Left colon (tissue), 2 donors: ENCODE measurements at places on chromosomes 5 and 9. TPM values are rescaled to one million over a fixed set of nuclear protein-coding genes. Genes with fewer than 3 reads are reported as not detected.

The BARHL1 gene
- not detected for total RNA-seq

The GHR gene
- total RNA-seq: 8.0 TPM

The POLR3G gene
- total RNA-seq: 1.4 TPM

The DPYSL3 gene
- total RNA-seq: 10.0 TPM

The INVS gene
- 10.7 TPM for total RNA-seq

The PCDH12 gene
- 0.95 TPM for total RNA-seq

The PCDHA9 gene
- total RNA-seq: 0.08 TPM

The TRIM14 gene
- 55.6 TPM for total RNA-seq

The ENTPD2 gene
- 26.3 TPM for total RNA-seq

- DNase-seq: no peak
These were observed 25.6 kb upstream of the CAST start for GRCh38 chr5:96636594-96636993.

DNA sequence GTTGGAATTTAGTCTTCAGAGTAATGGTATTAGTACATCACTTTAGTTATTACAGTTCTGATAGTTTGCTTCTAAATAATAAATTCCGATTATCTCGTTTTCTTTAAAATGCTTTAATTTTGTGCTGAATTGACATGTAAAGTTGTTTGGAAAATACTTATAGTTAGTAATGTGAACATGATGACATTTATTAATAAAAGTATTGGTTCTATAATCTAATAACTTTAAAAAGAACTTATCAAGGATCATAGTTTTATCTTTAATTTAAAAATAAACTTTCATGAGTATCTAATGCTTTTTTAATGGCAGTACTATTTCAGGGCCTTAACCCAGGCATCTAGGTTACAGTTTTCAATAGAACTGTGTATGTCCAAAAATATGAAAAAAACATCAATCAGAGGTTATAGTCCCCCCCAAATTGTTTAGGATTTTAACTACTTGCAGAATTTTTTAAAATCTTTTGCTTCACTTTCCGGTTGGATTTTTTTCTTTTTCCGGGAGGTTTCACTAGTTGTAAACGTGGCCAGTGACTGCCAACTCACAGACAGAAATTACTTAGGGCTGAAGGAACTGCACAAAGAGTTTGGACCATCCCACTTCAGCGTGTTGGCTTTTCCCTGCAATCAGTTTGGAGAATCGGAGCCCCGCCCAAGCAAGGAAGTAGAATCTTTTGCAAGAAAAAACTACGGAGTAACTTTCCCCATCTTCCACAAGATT, 680 bp downstream of the GPX8 start:
- peak; percentile 54 for DNase-seq

DNA sequence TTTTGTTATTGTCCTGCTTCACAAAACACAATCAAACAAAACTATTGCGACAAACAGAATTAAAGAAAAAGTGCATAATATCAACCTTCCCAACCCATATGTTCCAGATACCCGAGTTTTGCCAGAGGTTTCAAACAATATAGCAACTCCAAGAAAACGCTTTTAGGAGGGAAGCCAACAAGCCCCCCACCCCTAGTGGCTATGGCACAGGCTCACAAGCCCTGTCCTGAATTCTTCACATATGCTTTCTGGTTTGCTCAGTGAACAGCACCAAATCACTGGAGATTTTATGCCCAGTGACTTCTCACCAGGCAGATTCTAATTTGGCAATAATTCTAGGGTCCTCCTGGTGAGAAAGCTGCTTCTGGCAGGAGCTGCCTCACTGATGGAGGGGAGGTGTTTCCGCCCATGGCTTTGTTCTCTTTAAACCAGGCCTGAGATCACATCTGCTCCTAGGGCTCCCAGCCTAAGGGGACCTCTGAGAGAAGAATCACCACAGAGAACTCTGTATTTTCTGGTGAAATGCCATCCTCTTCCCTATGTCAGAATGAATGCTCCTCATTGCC, 1982.4 kb downstream of the EFNA5 start:
- no peak for DNase-seq

DNA sequence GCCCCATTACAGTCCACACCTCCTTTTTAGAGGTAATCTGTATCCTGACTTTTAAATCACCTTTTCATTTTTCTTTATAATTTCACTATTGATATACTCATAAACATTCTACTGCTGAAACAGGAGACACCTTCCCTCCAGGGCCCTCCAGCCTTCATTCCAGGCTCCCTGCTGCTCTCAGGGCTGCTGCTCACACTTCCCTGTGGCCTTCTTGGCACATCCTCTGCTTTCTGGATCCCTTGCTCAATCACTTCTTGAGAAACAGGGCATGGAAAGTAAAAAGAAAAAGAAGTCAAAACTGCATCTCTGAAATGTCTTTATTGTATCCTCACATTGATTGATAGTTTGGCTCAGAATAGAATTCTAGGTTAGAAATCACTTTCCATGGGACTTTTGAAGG, 19.3 kb upstream of the WNT8A start:
- no peak for DNase-seq

DNA sequence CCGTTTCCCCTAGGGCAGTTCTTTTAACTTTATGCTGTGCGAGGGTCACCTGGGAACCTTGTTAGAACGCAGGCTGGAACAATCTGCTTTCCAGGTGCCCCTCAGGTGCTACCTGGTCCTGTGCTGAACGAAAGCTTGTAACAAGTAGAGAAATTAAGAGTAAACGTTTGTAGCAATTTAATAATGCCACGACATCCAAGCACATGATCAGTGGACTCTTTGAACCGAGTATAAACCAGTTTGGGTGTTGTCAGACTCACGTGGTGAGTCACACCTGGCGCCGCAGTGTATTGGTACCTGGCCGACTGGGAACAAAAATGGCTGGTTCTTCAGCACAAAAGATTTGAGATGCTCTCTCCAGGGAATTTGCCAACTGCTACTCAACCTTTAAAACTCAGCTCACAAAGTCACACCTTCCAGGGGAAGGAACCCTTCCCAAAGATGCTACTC, 926 bp upstream of the MYO10 start:
- peak; percentile 68 for DNase-seq

DNA sequence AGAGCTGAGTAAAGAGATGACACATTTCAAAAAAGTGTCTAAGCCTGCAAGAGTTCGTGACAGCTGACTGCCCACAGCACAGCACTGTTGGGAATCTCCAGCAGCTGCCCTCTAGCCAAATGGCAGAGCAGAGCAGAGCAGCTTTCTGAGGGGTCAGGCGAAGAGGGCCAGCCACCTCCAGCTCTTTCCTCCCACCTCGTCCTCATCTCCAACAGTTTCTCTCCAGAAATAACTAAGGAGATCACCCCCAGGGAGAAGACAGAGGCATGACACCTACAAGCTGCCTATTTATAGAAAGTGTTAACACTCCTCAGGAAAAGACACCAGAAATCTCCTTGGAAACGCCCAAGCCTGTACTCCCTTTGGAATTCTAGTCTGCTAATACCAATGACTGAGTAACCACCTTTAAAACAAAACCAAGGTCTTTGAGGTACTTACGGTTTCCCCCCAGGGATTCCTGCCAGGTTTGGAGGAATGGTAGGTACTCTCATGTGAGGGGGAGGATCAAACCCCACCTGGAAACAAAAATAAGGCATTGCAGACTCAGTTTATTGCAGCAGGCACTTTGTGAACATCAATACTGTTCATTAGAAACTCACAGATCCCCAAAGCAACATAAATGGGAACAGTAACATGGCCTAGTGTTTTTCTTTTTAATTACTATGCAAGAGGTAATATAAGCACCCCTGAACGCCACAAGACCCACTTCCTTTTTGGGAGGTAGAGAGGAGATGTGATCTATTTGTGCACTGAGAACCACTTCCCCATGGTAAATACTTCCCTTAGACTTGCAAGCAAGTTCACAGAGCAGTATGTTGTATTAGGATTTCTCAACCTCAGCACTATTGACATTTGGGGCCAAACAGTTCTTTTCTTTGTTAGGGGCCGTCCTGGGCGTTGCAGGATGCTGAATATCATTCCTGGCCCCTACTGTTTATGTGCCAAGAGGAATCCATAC, 79.3 kb downstream of the TLE1 start:
- DNase-seq: no peak

GRCh38 chr5:61047346-61047745, 102.3 kb downstream of the NDUFAF2 start:
- DNase-seq: no peak

DNA sequence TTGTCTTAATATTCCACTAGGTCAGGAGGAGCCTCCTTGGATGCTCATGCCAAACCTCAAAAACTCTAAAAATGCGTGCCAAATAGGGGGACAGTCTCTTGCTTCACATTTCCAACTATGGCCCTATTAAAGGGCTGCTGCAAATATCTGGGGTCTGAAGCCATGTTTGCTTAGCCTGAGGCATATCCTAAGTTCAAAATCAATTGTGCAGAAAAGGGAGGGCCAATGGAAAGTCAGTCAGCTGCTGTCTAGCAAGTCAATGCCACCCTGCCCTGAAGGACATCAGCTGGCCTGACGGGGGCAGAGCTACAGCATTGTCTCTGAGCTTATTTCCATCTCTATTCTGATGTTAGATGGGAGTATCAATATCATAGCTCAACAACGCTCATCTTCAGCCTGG, 93.6 kb downstream of the SH3TC2 start:
- DNase-seq: no peak

- DNase-seq: peak; percentile 38
These were observed at the start of gene SNCAIP for GRCh38 chr5:122311961-122312590. Gene SNCAIP (plus strand): TSS chr5:122312237. CDS start chr5:122391135, 78,898 bp downstream.

- DNase-seq: no peak
These were observed 686.5 kb upstream of the ACO1 start for GRCh38 chr9:31697956-31698355.

GRCh38 chr5:67873935-67874334, 341.6 kb upstream of the PIK3R1 start:
- no peak for DNase-seq

DNA sequence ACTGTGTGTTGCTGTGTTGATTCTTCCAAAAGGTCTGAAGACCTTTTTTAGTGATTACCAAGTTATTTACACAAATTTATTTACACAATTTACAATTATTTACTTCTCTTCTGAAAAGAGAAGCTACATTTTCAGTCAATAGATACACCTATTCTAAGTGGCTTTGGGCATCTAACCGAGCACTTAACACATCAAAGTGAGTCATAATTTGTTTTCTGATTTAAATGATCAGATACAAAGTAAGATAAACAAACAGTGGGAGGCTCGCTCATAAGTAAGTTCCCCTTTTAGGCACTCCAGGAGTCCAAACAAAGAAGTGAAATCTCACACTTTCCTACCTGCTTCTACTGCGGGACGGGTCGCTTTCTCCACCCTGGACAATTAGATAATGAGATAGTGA, 90.2 kb downstream of the APBA1 start:
- DNase-seq: no peak

GRCh38 chr9:94110821-94111252, 26.6 kb downstream of the PTPDC1 start:
- no peak for DNase-seq

DNA sequence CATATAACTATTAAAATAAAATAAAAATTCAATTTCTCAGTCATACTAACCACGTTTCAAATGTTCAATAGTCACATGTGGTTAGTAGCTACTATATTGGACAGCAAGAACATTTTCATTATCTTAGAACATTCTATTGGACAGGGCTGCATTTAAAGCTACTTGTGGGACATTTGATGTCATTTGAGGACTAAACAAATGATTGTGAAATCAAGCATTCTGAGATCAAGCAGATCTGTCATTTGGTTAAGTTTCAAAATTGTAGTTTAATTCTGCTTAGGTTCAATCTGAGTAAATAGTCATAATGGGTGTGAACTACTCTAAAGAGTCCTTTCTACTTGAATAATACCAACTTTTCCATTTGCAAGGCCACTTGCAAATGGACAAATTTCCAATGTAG, 226.9 kb upstream of the C9orf72 start:
- DNase-seq: no peak

- DNase-seq: no peak
These were observed 98.5 kb downstream of the ITGA1 start for GRCh38 chr5:52886206-52886605.
